ENCODE measurements at places on chromosomes 3 and 15.

DNA sequence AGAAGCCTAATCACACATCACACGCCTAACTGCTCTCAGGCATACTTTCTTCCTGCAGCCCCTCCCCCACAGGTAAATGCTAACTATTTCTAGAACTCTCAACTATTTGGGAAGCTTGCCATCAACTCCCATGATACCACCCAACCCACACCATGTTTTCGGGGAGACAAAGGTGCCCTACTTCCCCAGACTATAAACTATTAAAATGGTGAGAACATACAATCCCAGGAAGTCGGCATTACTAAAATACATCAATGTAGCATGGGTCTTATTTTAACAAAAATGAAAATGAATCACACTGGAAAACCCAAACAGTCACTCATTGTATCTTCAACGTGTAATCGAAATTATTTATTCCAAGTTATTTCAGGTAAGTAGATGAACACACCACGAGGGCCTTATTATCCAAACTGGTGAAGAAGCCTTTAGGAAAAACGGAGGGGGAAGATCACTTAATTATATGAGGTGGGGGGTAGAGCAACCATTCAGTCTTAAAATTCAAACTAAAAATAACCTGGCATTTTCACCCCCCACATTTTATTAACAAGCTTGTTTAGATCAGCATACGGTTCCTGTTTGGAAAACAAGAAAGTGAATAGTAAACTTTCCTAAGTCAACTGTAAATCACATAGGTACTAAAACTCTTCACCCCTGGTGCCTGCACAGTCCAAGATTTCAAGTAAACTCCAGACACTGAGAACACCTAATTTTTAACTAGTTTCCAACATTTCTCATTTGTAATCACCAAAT lies 1.9 kb downstream of the TBL1XR1 start:
- DNase-seq = no peak

GRCh38 chr3:70249509-70250160 lies 62.8 kb downstream of the MDFIC2 start:
- DNase-seq = no peak

DNA sequence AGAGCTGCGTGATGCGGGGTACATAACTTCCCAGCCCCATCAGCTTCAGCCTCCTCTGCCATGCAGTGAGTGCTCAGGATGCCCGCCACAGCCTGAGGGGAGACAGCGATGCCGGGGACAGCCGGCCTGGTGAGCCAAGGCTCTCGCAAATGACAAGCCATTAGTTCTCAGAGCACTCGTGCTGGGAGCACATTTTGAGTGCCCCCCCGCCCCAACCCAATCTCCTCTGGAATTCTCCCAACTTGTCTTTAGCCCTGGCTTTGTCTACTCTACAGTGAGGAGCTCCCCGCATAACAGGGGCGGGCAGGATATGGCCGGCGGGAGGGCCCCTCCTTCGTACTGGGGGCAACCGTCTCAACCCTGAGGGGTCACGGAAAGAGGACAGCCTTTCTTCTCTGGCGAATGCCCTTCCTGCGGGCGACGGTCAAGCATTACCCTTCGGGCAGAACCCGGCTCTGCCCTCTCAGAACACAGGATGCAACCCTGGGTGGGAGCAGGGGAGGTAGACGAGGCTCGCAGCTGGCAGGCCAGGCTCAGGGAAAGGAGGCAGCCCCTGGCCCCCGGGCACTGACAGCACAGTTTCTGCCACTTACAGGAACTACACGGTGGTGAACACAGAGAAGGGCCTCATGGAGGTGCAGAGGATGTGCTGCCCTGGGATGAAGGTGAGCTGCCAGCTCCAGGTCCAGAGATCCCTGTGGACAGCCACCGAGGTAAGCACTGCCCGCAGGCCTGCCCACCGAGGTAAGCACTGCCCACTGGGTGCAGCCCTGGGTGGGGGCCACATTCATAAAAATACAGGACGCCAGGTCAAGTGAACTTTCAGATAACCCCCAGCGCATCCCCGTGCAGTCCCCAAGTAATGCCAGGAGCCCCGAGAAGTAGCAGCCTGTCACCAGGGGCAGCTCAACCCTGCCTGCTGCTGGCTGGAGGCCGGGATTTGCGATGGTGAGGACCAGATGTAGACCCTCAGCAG lies 141.7 kb downstream of the LRRK1 start:
- DNase-seq = peak; percentile 39

GRCh38 chr3:125045194-125045593 lies 10.6 kb downstream of the HEG1 start:
- DNase-seq = no peak

GRCh38 chr15:62124973-62125303 lies 40.1 kb downstream of the C2CD4B start:
- DNase-seq = no peak

GRCh38 chr3:183306798-183307671 lies 54.0 kb downstream of the B3GNT5 start:
- peak; percentile 76 for DNase-seq

- DNase-seq = no peak
Measured at GRCh38 chr3:100798012-100798411, 88.7 kb downstream of the TFG start.

DNA sequence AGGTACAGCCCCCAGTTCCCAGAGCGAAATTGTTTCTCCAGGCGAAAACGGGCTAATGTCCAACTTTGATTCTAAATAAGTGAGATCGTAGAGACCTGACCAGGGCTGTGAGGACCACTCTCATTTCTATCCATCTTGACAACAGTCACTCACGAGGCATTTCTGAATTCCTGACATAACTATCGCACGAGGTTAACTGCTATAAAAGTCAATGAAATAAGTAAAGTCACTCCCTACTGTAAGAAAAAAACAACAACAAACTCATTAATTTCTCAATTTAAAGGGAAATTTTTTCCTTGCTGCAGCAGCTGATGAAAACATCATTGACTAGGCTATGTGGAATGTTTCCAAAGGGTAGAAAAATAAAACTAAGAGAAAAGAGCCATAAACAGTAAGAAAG lies 69.1 kb downstream of the GREM1 start:
- no peak for DNase-seq

DNA sequence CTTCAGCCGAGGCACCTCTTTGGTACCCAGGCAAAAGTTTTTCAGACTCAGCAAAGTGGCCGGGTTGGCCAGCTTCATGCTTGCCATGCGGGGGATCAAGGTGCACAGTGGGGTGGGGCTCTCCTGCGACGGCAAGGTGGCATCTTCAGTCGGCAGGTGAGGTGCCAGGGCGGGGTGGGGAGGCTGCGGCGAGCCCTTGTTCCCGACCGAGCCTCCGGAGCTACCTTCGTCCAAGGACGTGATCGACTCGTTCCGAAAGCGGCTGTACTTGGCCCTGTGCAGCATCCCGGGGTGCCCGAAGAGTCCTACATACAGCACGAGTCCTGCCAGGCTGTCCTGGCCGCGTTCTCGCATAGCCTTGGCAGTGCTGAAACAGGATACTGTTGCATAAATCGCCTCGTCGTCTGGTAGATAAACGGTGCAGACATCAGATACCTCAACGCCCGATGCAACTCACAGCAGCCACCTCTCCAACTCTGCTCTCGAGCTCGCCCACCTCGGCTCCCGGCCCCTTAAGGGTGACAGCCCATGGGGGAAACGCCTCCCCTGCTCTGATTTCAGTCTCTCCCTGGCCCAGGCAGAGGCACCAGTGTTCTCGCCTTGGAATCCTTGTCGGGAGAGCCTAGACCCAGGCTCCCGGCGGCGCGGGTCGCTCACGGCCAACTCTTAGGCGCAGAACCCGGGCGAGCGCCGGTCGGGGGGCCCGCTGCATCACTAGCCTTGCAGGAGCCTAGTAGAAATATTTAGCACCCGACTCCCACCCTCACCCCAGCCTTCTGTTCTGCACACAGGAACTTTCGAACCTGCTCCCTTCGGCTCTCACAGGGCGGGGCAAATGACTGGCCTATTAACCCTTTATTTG lies 826 bp downstream of the SHC4 start:
- DNase-seq = peak; percentile 50

DNA sequence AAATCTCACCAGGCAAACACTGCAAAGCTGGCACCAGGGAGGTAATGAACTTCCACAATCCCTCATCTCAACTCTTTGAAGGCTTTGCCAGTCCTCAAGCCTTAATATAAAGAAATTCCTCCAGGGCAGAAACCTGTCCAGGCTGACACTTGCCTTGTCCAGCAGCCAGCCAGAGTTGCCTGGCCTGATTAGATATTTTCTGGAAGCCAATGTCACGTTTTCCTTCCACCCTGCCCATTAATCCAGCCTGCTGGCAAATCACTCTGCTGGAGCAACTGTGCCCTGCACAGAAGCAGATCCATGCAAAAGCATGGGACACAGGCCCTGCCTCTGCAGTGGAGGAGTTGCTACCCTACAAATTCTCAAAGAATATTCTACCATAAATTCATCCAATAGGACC lies 56.5 kb downstream of the HEG1 start:
- no peak for DNase-seq

- no peak for DNase-seq
Measured at GRCh38 chr3:4953119-4953518, 26.1 kb upstream of the BHLHE40 start.

- DNase-seq = no peak
Measured at GRCh38 chr3:40043444-40043755, 234.0 kb downstream of the MYRIP start.

- no peak for DNase-seq
Measured at GRCh38 chr3:139848660-139849059, 86.3 kb upstream of the CLSTN2 start.

- DNase-seq = no peak
Measured at GRCh38 chr3:124859025-124859424, 28.1 kb downstream of the ITGB5 start.

DNA sequence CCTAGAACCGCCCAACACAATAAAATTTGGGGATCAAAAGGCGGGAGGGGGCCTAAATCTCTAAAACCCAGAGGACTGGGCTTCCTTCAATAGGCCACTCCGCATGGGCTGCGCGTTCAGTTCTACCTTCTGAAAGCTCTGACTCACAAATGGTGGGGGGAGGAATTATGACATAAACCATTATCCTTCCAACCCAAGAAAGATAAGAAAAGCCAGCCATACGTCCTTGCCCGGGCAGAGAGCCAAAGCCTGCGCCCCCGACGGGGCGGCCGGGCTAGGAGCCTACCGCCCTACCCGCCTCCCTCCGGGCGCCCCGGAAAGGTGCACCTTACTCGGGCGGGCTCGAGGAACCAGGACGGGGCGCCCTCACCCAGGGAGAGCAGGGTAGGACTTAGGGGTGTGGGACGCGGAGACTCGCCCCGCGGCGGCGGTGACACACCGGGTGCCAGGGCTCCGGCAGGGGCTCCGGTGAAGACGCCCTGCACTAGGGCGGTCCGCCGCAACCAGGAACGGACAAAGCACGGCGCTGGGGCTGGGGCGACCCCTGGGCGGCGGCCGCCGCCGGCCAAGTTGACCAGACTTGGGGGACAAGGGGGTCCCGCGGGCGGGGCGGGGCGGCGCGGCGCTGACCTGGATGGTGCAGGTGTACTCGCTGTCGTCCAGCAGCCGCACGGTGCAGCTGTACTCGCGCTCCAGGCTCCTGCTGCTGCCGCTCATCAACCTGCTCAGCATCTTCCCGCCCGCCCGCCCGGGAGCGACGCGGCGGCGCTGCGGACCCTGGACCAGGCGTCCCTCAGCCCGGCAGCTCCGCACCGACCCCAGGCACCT lies 534 bp downstream of the FRMD5 start:
- no peak for DNase-seq

- DNase-seq = no peak
Measured at GRCh38 chr3:128468285-128468790, 1.6 kb upstream of the DNAJB8 start.

DNA sequence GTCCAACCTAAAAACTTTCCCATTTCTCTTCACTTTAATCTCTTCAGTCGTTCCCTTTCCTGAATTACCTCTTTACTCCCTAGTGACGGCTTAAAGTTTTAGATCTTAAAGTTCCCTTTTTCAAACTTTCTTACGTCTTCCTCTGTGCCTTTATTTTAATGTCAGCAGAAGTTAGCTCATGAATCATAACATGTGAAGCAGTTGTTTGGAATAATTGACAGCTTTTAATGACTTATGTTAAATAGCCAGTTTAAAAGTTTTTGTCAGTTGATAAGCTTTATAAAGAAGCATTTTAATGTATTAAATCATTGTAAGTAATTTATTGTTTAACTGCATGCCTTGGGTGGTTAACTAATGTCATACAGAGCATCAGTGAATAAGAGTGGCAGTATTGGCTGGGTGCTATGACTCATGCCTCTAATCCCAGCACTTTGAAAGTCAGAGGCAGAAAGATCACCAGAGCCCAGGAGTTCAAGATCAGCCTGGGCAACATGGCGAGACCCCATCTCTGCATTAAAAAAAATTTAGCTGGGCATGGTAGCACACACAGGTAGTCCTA lies 33.9 kb downstream of the PIK3CA start:
- DNase-seq = no peak

GRCh38 chr3:177335728-177336127 lies 138.4 kb upstream of the TBL1XR1 start:
- DNase-seq = no peak

GRCh38 chr15:78079298-78080087 lies 2.0 kb upstream of the TBC1D2B start:
- DNase-seq = no peak

DNA sequence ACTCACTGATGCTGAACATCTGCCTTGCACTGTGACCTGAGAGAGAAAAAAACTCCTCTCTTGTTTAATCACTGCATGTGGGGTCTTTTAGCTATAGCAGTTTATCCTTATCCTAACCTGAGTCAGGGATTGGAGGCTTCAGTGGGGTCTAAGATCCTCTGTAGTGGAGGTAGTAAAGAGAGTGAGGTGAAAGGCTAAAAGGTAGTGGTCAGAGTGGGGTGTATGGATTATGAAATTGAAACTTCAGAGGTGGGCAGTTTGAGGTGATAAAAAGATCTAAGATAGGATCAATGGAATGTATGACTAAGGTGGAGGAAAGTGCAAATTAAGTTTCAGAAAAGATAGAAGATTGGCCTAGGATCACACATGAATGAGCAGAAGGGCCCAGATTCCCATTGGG lies 36.5 kb downstream of the DET1 start:
- no peak for DNase-seq

GRCh38 chr3:124965413-124965812 lies 30.9 kb upstream of the MUC13 start:
- DNase-seq = no peak

- no peak for DNase-seq
Measured at GRCh38 chr3:183930086-183930485, 45.4 kb upstream of the PARL start.

DNA sequence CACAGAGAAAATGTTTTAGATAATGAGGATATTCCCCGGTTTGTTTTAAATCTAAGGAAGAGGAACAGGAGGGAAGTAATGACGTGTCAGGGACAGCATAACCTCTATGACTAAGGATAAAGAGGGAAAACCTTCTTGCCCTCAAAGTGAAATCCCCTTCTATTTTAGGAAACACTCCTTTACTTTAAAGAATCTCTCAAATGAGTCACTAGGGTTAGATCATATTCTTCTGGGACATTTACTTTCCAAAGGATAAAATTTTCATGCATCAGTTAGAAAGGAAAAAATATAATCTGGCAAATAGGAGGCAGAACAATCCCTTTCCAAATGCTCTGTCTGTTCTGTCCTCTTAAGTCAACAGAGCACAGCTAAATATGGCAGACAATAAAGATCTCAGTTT lies 43.2 kb upstream of the UBE2E2 start:
- DNase-seq = no peak

GRCh38 chr15:92634060-92634459 lies 21.5 kb downstream of the FAM174B start:
- DNase-seq = peak; percentile 8

All from right lobe of liver (tissue), 6 donors.